ENCODE measurements at places on chromosomes 2 and 18. TPM values are rescaled to one million over a fixed set of nuclear protein-coding genes. Genes with fewer than 3 reads are reported as not detected.

- peak; percentile 58 for DNase-seq
These were observed 201.4 kb downstream of the AFF3 start for GRCh38 chr2:99940963-99941362.

DNA sequence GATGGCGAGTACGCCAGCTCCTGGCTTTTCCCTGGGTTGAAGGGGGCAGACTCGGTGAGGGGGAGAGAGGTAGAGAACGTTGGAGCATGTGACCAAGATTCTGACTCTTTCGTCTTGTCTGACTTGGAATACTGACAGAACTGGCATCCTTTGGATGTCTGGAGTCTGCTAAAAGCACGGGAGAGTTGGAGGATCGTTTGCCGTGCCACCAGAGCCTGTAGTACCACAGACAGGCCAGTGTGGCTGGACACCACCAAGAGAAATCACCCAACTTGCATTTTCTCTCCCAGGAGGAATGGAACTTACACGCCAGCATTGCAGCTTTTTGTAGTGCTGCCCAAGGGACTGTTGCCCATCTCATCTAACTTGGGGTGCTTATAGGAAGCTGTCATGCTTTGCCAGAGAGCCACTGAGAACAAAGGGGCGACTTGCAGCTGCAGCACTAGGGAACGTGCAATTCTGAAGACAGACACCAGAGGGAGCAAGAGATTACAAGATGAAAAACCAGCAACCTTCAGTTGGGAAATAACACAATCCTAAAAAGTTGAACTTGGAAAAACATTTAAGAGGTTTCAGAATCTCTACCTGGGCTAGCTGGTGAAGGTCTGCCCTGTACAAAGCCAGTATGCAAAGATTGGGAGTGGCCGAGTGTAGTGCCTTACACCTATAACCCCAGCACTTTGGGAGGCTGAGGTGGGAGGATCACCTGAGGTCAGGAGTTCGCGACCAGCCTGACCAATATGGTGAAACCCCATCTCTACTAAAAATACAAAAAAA lies 24.1 kb downstream of the PSMG2 start:
- DNase-seq = peak; percentile 62

- DNase-seq = no peak
These were observed 443.6 kb upstream of the HNRNPA3 start for GRCh38 chr2:176769021-176769420.

- DNase-seq = peak; percentile 96
These were observed 16.2 kb downstream of the DOCK10 start for GRCh38 chr2:225025917-225026571.

DNA sequence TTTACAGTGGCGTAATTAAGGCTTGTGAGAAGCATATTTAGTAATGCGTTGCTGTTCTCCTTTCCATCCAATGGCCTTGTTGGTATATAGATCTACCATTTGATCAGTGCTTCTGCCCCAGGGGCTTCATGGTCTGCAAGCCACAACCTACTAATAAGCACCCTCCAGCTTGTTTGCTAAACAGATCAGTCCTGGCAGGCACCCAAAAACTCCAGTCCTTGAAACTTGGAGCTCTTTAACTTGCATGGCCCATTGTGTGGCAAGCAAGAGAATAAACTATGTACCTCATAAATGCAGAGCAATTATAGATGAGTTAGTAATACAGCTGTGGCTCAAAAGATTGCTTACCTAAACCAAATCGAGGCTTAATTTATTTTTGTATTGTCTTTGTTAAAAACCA lies 158.5 kb downstream of the FTCDNL1 start:
- peak; percentile 16 for DNase-seq

- no peak for DNase-seq
These were observed 2.3 kb downstream of the SCN1A start for GRCh38 chr2:166125557-166125956.

DNA sequence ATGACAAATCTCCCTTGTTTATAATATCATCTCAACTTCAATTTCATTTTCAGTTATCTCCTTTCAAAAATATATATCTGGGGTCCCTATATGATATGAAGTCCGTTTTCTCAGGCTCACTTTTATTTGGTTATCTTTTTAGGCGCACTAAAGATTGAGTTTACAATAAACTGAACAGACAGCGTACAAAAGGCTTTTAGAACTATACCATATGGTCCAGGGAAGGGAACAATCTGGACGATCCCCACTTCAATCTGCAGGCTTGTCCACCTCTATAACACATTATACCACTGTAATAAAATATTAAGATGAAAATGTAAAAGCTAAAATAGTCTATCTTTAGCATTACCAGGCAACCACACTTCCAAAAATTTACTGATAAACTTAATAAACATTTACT lies 289.9 kb downstream of the ZEB2 start:
- DNase-seq = no peak

DNA sequence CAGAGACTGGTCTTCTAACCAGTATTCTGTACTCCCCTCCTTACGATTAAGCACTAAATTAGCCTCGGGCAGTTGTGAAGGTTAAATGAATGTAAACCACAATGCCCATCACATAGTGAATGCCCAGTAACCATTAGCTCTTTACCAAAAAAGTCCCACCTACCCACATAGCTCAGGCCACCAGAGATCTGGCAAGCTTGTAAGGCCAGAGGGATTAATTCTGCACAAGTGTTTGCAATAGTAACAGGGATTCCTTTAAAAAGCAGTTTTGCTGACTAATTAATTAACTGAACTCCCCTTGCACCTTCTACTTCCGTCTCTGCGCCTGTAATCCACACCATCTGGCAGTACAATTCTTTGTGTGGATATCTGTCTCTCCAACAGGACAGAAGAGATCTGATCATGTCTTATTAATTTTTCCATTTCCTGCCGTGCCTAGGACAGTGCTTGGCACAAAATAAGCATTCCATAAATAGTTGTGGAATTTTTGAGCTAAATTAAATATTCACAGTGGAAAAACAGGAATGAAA lies 36.2 kb upstream of the IGFBP2 start:
- DNase-seq = peak; percentile 77

DNA sequence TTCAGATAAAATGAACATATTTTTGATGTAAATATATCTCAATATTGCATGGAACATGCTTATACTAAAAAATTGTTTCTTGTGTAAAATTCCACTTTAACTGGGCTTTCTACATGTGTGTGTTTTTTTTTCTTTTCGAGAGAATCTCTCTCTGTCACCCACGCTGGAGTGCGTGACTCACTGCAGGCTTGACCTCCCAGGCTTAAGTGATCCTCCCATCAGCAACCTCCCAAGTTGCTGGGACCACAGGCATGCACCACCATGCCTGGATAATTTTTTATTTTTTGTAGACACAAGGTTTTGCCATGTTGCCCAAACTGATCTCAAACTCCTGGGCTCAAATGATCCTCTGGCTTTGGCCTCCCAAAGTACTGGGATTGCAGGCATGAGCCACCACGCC lies 254.6 kb downstream of the LOXHD1 start:
- DNase-seq = peak; percentile 54

GRCh38 chr2:9297156-9297555 lies 90.5 kb downstream of the ASAP2 start:
- no peak for DNase-seq

DNA sequence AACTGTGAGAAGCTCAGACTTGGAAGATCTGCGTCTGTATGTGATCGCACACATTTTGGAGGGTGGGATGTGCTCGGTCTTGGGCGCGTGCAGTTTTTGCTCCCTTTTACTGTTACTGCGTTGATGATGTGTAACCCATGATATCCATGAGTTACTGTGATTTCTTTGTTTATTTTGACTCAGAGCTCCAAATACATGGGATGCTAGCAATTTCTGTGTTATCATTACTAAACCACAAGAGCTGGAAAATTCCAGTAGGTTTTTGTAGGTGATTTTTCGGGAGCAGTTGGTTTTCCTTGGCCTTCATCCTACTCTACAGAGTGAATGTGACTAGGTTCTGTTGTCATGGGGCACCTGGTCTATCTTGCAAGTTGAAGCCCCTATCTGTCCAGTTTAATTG lies 124.2 kb downstream of the AGAP1 start:
- no peak for DNase-seq

DNA sequence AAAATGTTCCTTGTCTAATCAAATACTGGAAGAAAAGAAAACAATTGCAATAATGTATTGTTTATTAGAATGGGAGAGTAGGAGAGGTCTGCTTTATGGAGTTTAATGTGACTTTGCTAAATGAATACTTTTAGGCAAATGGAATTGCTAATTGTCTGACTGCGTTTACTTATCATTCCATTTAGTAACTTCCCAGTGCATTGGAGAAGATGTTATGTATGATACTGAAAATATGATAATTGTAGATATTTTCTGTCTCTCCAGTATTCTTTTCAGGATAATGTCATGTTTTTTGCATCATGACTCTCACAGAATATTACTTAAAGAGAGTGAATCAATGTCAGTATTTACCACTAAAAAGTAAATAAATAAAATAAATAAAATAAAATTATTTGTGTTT lies 8.1 kb upstream of the ERBB4 start:
- DNase-seq = no peak

- peak; percentile 66 for DNase-seq
These were observed 153.0 kb downstream of the TMEM247 start for GRCh38 chr2:46632349-46632748.

GRCh38 chr2:39608686-39609441 lies 56.9 kb upstream of the TMEM178A start:
- no peak for DNase-seq

DNA sequence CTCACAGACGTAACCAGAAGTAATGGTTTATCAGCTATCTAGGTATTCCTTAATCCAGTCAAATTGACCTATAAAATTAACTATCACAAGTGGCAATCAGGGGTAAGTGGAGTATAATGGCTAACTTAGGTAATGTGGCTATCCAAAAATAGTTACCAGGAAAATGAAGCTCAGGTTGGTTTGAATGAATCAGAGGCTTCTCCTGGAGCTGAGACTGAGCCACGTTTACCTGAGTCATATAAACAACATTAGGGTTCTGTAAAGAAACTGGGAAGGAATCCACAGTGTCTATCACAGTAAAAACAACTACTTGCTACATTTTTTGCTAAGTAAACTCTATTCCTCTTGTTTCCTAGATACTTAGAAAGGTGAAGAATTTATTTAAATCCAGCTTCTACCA lies 236.0 kb upstream of the SPHKAP start:
- DNase-seq = no peak

DNA sequence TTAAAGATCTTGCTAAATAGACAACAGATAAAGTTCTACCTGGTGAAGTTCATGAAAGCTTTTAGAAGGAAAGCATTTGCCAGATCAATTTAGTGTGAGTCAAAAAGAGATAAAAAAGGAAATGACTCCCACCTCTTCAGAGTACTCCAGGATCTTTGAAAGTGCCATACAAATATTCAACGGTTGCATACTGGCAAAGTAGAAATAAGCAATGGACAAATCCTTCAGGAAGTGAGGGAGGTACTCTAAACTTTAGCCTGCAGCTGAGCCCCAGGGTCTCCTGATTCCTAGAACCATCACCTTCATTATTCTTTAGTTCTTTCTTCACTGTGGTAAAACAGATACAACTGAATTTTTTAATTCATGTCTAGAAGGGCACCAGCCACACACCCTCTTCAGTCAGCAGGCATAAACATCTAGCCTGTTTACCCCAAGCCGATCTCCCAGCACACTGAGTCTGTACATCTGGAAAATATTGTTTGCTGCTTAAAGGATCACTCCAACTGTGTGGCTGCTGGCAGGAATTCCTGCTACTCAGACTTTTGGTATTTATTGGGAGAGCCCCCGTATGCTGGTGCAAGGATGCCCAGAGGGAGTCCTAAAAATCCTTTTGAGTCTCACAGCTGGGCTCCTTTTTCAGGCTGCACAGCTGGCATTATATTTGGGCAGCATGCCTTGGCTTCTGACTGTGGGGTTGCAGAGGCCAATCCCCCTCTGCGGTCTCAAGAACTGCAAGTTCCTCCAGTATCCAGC lies 72.3 kb upstream of the SESTD1 start:
- DNase-seq = peak; percentile 90

DNA sequence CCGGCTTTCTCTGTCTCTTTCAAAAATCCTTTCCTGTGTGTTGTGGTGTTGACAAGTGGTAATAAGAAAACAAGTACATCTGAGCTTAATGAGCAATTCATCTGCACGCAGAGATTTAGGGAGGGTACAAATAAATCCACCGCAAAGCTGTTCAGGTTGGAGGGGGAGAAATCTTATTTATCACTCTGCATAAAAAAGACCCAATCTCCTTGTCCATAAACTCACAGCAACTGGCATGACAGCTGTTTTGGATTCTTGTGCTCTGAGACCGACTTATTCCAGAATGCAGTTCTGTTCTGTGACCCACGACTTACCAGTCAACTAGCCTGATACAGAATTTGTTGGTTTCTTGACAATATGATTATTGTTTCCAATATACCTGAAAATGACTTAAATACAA lies 380.1 kb downstream of the SOX11 start:
- no peak for DNase-seq

The CROCC2 gene
- total RNA-seq = 0.12 TPM

GRCh38 chr2:28225473-28226080 lies 167.1 kb upstream of the FOSL2 start:
- DNase-seq = no peak

The NTSR2 gene
- not detected for total RNA-seq

The IRS1 gene
- total RNA-seq = 14.2 TPM

GRCh38 chr2:200627110-200627770 lies 41.4 kb downstream of the AOX1 start:
- no peak for DNase-seq

- DNase-seq = no peak
These were observed 47.0 kb upstream of the AFF3 start for GRCh38 chr2:100189387-100189786.

DNA sequence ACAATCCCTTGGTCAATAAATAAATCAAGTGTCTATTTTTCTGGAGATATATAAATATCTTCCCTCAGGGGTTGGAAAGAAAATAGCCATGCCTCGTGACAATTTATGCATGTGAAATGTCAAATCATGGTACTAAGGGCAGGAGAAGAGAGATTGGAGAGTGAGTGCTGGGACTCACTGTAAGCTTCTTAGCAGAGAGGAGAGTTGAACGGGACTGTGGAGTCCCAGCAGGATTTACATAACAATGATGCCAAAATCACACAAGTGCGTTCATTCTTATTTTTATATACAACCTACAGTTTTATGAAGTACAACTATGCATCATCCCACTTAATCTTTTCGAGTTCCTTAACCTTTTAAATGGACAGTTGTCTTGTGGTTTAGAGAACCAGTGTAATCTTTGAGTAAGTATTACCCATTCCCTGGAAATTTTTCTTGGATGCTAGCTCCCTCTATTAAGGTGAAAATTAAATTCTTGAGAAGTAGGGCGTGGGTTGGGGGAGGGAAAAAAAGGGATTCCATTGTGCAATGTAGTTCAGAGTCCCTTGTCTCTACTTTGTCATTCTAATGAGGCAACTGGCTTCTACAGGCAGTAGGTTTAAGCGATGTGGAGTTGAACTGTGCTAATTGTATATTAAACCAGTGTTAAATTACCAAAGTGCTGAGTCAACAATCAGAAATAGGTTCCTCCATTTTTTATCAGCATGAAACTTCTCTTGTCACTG lies 143.6 kb upstream of the EPHA4 start:
- no peak for DNase-seq
